ENCODE measurements at places on chromosomes 11 and 22.
A peak's percentile ranks its signal among the peaks of the same experiment; 100 is the strongest.

DNA sequence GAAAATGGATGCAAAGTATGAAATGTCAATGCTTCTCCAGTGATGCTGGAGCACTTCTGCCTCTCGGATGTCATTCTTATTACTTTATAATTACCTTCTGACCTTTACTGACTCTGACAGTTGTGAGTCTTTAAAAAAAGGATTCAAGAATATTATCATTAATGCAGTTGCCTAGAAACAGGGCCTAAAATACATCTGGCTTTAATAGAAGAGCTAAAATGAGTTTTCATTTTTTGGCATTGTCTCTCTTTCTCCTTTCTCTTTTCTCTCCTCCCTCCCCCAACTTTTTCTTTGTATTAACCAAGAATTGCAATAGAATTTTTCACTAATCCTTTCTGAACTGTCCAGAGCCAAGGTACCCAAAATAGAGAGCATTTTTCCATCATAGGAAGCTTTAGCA lies 45.9 kb downstream of the FDX1 start:
- no peak for DNase-seq

- DNase-seq = no peak
Observed at GRCh38 chr22:24207264-24208011, 26.2 kb downstream of the SUSD2 start.

GRCh38 chr22:19928207-19928606 lies 13.4 kb upstream of the COMT start:
- no peak for DNase-seq

GRCh38 chr22:26892166-26893041 lies 235.0 kb downstream of the MIAT start:
- no peak for DNase-seq

GRCh38 chr11:48106166-48106565 lies 110.4 kb upstream of the OR4B1 start:
- DNase-seq = no peak

GRCh38 chr11:130606781-130607511 lies 158.5 kb downstream of the ADAMTS15 start:
- DNase-seq = no peak

GRCh38 chr11:98710026-98710425 lies 310.7 kb upstream of the CNTN5 start:
- DNase-seq = no peak

DNA sequence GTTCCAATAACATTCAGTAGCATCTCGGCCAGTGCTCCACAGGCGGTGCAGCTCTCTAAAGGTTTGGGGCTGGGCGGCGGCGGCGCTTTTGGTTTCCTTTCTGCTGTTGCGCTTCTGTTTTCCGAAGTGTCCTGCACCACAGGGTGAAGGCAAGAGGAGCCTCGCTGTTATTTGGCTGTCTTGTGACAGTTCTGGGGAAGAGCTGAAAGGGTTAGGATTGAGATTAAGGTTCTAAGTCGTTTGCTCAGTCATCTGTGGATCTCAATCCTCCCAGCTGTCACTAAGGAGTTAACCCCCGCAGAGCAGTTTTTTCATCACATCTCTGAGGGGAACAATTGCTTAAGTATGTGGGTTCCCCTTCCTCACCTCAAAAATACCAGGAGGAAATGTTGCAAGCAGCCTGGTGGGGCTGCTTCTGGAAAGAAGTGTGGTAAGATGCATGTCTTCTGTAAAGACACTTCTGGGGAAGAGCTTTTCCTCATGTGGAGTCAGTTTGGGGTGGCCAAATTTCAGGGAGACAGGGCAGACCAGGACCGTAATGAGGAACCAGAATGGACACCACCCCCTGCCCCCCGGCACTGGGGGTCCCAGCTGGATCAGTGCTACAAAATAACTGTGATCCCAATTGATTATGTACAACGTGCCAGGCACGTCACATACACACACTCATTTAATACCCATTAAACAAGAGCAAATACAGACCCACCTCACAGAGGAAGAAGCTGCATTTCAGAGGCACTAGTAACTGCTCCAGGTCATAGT lies 14.2 kb downstream of the TMEM121B start:
- peak; percentile 29 for DNase-seq
